ENCODE measurements at places on chromosomes 4 and X.

GRCh38 chr4:128859887-128860677, 50.6 kb downstream of the JADE1 start:
- no peak for DNase-seq

GRCh38 chr4:157372154-157372553, 151.6 kb downstream of the GRIA2 start:
- no peak for DNase-seq

- DNase-seq: peak; percentile 59
Measured at GRCh38 chrX:1493877-1494510, 41.3 kb upstream of the ASMTL start.

DNA sequence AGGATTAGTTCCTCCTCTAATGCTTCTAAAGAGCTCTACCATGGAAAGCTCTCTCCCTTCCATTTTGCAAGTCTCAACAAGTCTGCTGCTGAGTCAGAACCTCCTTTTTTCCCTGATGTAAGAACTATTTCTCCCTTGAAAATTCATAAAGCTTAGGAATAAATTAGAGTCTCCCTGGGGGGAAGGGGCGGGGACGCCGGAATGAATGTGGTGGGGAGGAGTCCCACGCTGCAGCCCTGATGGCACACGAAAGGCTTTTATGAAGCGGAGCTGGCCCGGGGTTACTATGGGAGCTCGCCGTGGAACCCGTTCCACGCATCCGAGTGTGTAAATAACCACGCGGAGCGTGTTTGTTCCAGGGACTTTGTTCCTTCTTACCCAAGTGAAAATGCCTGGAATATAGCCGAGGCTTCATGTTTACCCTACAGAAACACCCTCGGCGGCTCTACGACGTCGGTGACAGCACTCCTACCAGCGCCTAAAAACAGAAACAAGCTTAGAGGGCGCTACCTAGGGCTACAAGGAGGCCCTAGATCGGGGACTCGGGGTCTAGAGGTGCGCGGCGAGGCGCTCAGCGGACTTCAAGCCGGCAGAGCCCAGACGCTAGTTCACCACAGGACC, 923 bp upstream of the CPEB2 start:
- peak; percentile 56 for DNase-seq

DNA sequence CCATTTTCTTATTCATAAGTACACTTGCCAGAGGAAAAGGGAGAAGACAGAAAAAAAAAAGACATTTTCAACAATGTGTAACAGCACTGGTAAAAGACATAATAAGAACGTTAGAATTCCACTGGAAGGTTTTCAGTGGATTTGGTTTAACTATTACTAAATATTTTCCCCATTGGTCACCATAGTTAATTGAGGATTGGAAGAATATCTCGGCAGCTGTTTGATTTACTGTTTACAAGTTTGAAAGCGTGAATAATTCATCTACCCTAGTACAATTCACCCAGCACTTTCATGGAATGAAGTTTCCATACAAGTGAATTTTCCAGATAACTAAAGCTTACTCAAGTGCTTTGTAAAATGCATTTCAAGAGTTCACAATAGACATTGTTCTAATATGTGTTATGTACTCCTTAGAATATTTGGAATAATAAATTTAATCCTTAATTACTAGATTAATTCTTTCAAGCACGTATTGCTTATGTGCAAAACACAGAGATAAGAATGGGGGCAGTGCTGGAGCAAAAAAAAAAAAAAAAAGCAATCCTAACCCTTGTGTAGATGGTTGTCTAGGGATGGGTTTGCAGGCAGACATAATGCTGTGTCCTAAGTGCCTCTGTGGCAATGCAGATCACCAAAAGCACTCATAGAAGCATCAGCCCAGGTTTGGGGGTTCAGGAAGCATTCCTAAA, 57.1 kb downstream of the ENPEP start:
- no peak for DNase-seq

DNA sequence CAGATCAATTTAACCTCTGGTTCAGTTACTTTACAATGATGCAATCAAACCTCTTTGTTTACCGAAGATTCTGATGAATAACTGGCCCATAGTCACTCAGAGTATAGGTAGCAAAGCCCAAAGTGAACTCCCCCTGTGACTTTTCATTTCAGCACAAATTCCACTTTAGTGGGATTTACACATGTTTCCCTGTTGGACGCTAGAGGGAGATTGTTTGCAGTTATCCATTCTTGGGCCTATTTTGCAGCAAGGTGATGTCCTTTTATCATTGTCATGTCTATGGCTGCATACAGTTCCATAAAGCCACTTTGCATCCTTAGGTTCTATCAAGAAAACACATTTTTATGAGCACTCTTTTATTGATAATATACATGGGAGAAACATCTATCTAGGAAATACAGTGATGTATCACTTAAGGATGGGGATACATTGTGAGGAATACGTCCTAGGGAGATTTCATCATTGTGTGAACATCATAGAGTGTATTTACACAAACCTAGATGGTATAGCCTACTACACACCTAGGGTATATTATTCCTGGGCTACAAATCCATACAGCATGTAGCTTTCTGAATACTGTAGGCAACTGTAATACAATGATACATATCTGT, 14.5 kb upstream of the DKK2 start:
- no peak for DNase-seq

DNA sequence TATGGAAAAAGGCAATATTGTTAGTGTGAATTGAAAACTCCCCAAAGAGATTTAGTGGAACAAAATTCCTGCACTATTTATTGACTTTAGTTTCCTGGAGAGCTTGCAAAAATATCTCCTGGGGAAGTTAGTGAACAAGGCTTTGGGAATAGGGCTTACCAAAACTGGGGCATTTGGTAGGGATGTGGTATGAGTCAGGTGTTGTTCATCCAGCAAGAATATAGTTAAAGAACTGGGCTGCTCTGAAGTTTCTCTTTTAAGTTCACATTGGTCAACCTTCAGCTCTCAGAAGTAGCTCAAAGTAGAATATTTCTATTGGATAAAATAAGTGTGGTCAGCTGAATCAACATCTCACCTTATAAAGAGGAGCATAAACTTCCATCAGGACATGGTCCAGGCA, 185.0 kb downstream of the CPE start:
- DNase-seq: no peak
